CD4-positive, alpha-beta T cell treated with Interleukin-4 for 1 hour (primary cell): ENCODE measurements at places on chromosomes 12 and 14.
A peak's percentile ranks its signal among the peaks of the same experiment; 100 is the strongest.

DNA sequence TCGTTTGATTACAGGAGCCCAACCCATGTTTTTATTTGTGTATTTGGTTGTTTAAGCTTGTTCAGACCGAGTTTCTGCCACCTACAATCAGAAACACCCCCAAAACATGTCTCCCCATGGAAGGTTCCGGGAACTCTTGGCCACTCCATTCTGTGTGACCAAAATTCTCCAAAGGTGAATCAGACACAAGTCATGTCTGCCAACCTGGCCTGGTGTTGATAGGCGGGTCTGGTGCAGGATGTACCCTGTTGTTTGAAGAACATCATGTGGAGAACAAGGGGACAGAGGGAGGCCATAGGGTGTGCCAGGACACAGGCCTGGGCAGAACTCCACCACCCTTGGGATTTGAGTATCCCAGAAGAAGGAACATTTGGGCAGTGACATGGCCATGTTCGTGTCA lies 147.1 kb upstream of the MYL2 start:
- no peak for DNase-seq

- DNase-seq, result peak; percentile 5
Measured at GRCh38 chr12:34396006-34396860, 373.9 kb downstream of the ALG10 start.

DNA sequence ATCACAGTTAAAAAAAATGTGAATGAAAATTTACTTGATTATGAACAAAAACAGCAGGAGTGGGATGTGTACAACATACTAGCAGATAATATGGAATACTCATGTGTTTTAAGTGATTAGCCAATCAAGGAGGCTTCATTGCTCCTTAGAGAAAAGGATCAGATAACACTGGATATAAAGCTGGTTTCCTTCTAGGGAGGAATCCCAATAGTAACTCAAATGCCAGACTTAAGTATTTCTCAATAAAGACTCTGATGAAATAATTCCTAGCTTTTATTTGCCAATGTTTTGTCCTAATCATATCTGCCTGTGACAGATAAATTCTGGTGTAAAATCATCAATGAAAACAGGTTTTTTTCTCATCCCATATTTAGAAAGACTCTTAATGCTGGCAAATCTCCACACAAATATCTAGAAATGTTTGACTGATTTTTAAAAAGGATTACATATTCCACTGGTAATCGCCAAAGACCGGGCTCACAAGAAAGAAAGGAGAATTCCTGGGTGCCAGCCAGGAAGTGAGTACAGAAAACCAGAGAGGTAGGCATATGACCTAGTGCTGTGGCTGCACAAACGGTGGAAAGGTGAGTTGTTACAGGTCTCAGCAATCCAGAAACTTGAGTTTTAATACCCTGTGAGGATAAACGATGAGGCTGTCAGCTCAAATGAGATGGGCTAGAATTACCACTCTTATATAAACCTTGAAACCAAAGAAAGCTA lies 108.6 kb upstream of the TTC7B start:
- no peak for DNase-seq

- DNase-seq, result no peak
Measured at GRCh38 chr12:18411453-18411852, 150.1 kb downstream of the PIK3C2G start.

DNA sequence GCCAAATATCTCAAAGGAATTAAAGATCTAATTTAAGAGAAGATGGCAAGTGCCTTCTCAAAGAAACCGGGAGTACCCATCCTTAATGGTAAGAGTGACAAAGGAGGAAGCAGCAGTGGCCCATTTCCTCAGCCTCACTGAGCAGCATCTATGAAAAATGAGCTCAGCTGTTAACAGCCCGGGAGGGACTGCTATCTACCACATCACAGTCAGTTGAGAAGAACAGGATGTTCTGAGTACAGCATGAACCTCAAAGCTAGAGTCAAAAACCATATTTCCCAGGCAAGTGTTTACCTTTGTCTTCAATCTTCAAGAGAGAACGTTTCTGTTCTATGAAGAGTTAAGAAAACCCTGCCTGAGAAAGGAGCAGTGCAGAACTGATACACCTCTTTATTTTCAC lies 115.0 kb downstream of the BTG1 start:
- DNase-seq, result peak; percentile 74

DNA sequence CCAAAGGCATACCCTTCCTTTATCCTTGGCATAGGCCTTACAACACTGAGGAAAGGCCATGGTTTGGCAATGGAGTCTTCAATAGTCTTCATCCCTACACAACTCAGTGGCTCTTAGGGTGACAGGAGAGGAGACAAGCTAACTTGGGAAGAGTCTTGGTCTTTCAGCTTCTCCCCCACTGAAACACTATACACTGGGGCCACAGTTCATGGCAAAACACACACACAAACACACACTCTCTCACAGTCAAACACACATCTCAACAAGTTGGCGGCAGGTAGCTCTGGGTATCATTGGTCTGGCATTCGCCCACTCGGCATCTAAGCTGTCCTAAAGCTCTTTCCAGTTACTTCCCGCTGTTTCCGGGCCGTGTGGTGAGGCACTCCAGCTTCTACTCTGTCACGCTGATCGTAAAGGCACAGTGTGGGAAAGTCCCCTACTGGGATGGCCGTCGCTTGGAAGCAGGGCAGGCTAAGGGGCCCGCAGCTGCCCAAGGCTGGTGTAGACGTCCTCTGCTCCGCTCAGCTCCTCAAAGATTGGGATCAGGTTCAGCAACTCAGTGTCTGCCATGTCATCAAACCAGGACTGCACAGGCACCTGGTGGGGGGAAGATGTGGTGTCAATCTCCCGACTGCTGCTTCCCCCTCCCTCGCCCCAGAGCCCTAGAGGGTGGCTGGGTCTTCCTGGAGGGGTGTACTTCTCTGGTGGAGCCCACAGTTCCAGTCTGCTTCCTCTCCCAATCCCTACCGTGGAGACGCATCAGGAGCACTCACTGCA lies 4.8 kb upstream of the AVIL start:
- no peak for DNase-seq

DNA sequence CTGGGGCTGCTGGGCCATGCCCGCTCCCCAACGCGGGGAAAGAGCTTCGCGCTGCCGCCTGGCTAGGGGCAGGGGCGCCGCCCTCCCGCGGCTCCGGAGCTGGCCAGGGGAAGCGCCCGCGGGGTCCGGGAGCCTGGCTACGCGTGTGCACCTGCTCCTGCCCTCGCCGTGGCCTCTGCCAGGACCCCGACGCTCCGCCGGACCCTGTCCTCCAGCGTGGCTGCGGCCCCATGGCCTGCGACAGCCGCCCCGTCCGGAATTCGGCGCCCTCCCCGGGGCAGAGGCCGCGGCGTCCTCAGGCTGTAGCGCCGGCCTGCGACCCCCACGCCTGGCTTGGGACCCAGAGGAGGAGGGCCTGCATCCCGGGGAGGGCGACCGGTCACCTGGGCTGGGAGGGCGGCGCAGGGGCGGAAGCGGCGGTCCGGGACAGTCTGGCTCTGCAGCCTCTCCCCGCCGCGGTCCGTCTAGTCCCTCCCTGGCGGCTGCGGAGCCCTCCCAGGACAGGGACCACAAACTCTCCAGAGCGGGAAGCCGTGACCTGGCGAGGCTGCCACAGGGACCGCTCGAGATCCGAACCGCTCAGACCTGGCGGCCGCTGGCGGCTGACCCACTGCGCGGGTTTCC lies 85.6 kb downstream of the ALG10 start:
- DNase-seq, result no peak

- no peak for DNase-seq
Measured at GRCh38 chr12:47107926-47108325, 28.2 kb upstream of the AMIGO2 start.

GRCh38 chr14:58941629-58942028 lies 246.8 kb upstream of the DAAM1 start:
- no peak for DNase-seq

DNA sequence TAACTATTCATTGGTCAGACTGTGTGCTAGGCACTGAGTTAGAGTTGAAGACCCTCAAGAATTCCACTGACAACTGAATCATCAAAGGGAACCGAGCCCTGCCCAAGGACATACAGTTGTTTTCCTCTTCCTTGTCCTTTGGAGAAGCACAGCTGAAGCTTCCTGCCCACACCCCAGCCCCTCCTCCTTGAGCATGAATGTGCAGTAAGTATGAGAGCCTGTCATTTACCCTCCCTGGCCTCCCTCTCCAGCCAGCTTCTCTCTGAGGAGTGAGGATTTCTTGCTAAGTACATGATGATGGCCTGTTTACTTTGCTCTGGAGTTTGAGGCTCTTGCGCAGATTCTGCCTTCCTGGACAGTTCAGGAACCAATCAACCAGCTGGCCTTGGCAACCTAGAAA lies 235.2 kb downstream of the CACNA1C start:
- no peak for DNase-seq

- DNase-seq, result no peak
Measured at GRCh38 chr14:104424406-104425072, 155.0 kb upstream of the C14orf180 start.

GRCh38 chr14:50676814-50677516 lies 8.9 kb upstream of the SAV1 start:
- DNase-seq, result no peak

DNA sequence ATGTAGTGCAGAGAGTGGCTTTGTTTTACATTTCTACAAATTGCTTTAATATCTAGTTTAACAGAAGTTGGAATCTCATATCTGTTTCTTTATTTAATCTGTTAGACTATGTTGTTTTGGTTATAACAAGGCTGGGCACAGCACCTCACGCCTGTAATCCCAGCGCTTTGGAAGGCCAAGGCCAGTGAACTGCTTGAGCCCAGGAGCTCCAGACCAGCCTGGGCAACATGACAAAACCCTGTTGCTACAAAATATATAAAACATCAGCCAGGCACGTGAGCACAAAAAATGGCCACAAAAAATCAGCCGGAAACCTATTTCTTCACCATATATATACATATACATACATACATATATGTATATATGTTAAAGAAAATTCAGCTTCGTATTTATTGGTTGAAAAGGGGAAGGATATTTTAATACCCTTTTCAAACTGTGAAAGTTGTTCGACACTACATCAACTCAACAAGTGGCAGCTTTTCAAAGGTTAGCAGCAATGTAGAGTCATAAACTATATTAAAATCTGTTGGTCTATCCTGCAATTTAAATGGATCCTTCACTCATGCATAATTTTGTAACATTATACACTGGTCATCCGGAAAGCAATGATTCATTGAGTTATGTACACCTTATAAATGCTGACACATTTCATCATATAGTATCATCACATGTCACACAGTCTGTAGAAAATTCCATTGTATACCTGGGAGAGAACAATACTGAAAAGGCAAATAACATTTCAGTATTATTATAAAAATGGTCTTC lies 7.1 kb downstream of the NR2C1 start:
- DNase-seq, result no peak

DNA sequence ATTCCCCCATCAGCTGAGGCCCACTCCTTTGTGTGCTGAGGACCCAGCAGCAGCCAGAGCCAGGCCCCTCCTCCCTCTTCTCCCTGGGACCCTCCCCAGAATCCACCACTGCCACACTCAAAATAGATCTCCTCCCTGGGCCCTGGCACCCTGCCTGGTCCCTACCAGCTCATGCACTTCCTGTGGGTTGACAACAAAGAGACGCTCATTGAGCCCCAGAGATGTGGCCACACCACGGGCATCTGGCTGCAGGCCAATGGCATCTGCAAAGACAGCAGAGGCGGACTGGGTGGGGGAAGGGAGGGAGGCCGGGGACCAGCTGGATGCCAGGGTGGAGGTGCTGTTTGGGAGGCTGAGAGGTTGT lies 16.0 kb upstream of the ENDOU start:
- peak; percentile 74 for DNase-seq

GRCh38 chr12:52862023-52862422 lies 13.2 kb upstream of the KRT78 start:
- no peak for DNase-seq
